Memory B cell (primary cell): ENCODE measurements at places on chromosomes 4 and X.

DNA sequence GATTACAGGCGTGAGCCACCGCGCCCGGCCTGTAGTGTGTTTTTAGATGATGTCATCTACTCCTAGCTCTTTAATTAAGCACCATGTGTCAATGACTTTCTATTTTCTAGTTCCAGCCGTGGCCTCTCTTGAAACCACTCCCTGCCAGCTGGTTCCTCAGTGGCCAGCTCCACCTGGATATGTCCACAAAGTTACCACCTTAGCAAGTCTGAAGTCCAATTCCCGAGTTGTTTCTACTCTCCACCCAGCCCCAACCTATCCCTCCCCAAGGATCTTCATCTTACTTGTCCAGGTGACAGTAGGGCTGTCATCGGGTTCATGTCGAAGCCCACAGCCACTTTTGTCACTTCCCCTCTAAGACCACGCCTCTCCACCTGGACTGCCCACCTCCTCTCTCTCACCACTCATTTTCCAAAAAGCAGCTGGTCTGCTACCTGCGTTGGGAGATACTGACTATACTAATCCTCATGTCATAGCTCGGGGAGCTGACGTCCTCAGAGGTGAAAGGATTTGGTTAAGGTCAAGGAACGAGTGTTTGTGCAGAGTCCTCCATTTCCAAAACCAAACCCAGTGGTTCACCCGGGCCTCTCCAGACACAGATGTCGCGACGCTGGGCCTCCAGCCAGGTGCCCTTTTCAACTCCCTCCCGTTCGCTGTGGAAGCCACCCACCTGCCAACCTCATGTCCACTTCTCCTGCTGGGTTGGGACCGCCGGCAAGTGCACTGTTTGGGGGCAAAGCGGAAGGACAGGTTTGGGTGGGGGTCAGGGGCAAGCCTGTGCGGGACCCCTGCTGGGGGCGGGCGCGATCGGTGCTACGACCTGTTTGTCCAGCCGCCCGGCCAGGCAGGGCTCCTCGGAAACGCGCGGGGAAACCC is 704 bp downstream of the FAM3A start:
- peaks cover 14% of the 10 kb centered on the region for H3K4me1 ChIP-seq
- H3K27ac ChIP-seq = peak overlapping the region; percentile 84
- no peak for DNase-seq
- no peaks in the 10 kb centered on the region for H3K27me3 ChIP-seq
- peaks cover 4% of the 10 kb centered on the region for H3K36me3 ChIP-seq
- H3K4me3 ChIP-seq = peak overlapping the region; percentile 83

GRCh38 chrX:48834383-48834709 is 1.1 kb downstream of the PCSK1N start:
- DNase-seq = no peak
- no peaks in the 10 kb centered on the region for H3K36me3 ChIP-seq
- peaks cover 9% of the 10 kb centered on the region for H3K4me1 ChIP-seq
- peaks cover 15% of the 10 kb centered on the region for H3K27me3 ChIP-seq

GRCh38 chrX:130482871-130483270 is 81.1 kb downstream of the RBMX2 start:
- H3K27me3 ChIP-seq = peaks cover 6% of the 10 kb centered on the region
- H3K27ac ChIP-seq = no peak overlapping the region
- no peaks in the 10 kb centered on the region for H3K4me1 ChIP-seq

DNA sequence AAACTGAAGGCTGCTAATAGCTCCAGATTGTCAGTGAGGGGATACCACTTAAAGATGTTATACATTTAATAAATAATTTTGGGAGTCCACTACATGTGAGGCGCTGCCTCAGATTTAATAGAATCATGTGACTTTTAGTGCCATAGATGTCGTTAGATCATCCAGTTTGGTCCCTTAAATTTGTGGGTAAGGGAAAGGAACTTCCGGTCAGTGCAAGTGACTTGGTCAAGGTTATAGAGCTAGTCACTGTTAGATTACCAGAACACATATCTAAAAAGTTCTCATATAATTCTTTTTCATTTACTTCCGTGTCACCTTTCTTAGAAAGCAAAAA is 529 bp upstream of the UBA6 start:
- H3K27ac ChIP-seq = peak overlapping the region; percentile 95
- no peak for DNase-seq
- H3K4me1 ChIP-seq = peaks cover 35% of the 10 kb centered on the region
- H3K36me3 ChIP-seq = peaks cover 20% of the 10 kb centered on the region

GRCh38 chr4:151227731-151228130 is 49.2 kb upstream of the PRSS48 start:
- H3K4me3 ChIP-seq = no peak overlapping the region
- H3K27me3 ChIP-seq = peaks cover 9% of the 10 kb centered on the region
- no peak overlapping the region for H3K27ac ChIP-seq

DNA sequence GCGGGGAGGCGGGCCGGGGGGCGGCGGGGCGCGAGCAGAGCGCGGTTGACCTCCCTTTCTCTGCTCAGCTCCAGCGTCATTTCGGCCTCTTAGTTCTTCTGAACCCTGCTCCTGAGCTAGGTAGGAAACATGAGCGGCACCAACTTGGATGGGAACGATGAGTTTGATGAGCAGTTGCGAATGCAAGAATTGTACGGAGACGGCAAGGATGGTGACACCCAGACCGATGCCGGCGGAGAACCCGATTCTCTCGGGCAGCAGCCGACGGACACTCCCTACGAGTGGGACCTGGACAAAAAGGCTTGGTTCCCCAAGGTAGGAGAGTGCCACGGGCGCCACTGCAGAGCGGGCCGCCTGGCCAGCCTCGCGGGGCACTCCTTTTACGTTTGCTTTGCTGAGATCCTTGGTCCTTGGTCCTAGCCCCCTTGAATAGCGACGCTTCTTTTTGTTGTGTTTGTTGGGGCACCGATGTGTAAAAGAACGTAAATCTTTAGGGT is at the start of gene HTATSF1:
Gene HTATSF1, plus strand, starts transcription at position 37 of the 497 bp plus-strand sequence. Its CDS starts 93 bp downstream, at position 130.
- no peaks in the 10 kb centered on the region for H3K27me3 ChIP-seq
- H3K36me3 ChIP-seq = peaks cover 4% of the 10 kb centered on the region
- peaks cover 4% of the 10 kb centered on the region for H3K4me1 ChIP-seq
- peak within 1 kb of the TSS; percentile 90 for H3K4me3 ChIP-seq
- no peak for DNase-seq
- H3K27ac ChIP-seq = peak within 1 kb of the TSS; percentile 95

DNA sequence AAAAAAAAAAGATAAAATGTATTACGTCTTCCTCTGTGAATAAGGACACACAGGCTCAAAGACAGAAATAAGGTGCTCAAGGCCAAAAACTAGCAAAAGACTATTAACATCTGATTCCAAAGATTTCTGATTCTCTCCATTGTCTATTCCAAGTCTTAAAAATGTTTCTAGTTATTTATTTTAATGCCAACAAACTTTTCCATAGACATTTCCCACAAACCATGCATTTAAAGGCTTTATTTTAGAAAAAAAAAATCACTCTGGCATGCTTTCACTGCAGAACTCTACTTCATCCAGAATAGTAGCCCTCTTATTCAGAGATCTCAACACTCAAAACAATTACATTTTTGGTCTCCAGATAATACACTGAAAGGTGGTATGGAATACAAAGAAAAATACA is 545.0 kb upstream of the TENM3 start:
- no peaks in the 10 kb centered on the region for H3K27me3 ChIP-seq
- H3K4me1 ChIP-seq = no peaks in the 10 kb centered on the region
- no peak for DNase-seq
- H3K27ac ChIP-seq = no peak overlapping the region
- no peak overlapping the region for H3K4me3 ChIP-seq

DNA sequence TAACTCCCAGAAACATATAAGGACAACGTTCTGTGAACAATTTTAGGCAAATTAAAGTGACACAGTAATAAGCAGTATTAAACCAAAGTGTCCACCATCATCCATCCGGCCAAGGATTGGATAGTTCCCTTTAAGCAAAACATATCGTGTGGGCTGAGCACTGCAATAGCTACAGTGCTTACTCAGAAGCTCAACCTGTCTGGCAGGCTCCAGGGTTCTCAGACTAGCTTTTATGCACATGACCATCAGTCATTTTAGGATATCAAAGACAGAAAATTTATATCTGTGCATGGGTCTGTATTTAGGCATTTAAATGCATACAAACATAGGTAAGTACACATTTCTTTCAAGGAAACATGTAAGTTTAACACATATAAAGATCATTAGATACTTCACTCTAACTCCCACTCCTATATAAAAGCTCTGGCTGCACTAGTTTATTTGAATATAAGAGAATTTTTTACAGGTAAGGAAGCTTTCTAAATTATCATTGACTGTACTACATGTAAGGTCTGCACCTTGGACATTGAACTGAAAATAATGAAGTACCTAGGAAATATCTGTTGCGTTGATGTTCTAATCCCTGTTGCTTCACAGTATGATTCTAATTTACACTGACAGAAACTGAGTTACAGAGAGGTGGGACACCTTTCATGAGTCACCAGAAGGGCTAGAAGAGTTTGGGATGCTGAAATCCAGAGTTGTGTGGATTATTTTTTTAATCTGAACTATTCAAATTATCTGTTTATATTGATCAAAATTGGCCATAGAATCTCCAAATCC is 67.6 kb downstream of the ELOVL6 start:
- H3K27ac ChIP-seq = no peak overlapping the region
- no peak for DNase-seq
- H3K27me3 ChIP-seq = no peaks in the 10 kb centered on the region
- H3K36me3 ChIP-seq = no peaks in the 10 kb centered on the region
- no peaks in the 10 kb centered on the region for H3K4me1 ChIP-seq
- no peak overlapping the region for H3K4me3 ChIP-seq

DNA sequence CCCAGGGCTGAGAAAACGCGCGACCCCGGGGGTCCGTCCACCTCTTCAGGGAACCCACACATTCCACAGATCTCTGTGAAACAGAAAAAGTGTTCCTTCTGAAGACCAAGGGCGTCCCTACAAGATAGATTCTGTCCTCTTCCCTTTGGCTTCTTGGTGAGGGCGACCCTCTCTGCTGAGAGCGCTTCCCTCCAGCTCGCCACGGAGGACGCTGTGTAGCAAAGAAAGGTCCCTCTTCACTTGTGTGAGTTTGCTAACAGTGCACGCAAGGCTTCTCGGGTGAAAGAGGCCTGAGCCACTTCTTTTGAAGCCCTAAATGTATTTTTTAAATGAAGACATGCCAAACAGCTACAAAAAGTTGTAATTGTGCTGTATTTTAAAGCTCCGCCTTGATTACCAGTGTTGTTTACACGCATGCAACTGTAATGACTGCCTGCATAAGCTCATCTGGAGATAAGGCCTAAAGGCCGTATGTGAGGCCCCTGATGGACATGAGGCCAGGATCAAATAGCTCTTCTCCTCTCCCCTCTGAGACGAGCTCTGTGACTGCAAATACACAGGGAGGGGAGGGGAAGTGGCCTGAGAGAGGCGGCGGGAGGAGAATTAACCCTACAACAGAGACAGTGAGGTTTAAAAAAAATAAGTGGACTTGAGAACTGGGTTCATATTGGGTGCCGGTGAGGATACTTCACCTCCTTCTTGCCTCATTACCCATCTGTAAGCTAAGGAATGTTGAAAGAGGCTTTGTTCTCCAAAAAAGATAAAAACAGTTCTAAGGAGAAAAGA is 95.5 kb downstream of the SOWAHB start:
- no peak for DNase-seq
- H3K4me1 ChIP-seq = no peaks in the 10 kb centered on the region
- peaks cover 14% of the 10 kb centered on the region for H3K27me3 ChIP-seq
- no peak overlapping the region for H3K27ac ChIP-seq
- no peak overlapping the region for H3K4me3 ChIP-seq
- H3K36me3 ChIP-seq = no peaks in the 10 kb centered on the region

DNA sequence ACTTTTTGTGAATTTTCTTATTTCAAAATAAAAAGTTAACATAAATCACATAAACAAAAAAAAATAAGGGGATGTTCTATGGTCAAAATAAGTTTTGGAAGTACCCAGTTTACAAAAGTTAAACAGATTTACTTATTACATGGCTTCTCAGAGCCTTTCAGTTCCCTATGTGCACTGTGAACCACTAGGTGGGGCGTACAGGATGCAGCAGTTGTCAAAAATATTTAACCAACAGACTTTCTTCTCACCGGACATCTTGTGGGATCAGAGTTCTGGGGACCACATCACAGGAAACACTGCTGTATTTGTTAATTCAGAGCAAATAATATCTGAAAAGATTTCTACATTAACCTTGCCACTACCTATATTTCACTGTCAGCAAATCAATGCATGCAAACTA is 74.1 kb downstream of the SMARCA1 start:
- no peak overlapping the region for H3K4me3 ChIP-seq
- DNase-seq = no peak
- peaks cover under 1% of the 10 kb centered on the region for H3K27me3 ChIP-seq
- H3K4me1 ChIP-seq = no peaks in the 10 kb centered on the region
- H3K36me3 ChIP-seq = no peaks in the 10 kb centered on the region

GRCh38 chrX:50206753-50207152 is 2.2 kb downstream of the CCNB3 start:
- H3K4me1 ChIP-seq = peaks cover 3% of the 10 kb centered on the region
- H3K36me3 ChIP-seq = no peaks in the 10 kb centered on the region
- no peak overlapping the region for H3K4me3 ChIP-seq
- no peak for DNase-seq

- no peak overlapping the region for H3K4me3 ChIP-seq
- no peaks in the 10 kb centered on the region for H3K4me1 ChIP-seq
- no peaks in the 10 kb centered on the region for H3K36me3 ChIP-seq
- no peaks in the 10 kb centered on the region for H3K27me3 ChIP-seq
- no peak for DNase-seq
Observed at GRCh38 chr4:6056976-6057766, 38.9 kb upstream of the C4orf50 start.

- DNase-seq = no peak
- H3K4me1 ChIP-seq = no peaks in the 10 kb centered on the region
- no peaks in the 10 kb centered on the region for H3K27me3 ChIP-seq
- H3K4me3 ChIP-seq = no peak overlapping the region
- H3K36me3 ChIP-seq = no peaks in the 10 kb centered on the region
- no peak overlapping the region for H3K27ac ChIP-seq
Observed at GRCh38 chr4:69649629-69650028, 3.4 kb downstream of the UGT2A1 start.

DNA sequence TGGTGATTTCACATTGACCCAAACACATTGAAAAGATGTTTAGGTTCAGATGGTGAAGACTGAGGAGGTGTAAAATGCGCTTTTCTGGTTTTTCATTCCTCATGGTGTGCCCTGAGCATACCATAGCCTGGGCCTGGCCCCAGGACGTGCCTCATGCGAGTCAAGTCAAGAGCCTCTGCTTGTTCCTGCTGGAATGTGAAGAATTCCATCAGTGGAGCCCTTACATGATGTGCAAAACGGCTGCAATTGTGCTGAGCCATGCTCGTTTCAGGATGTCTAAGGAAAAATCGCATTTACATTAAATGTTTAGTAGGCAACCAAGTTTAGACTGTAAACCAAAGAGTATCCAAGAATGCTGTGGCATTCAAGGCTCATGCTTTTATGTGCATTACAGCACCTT is 34.9 kb downstream of the GYG2 start:
- DNase-seq = no peak
- no peak overlapping the region for H3K4me3 ChIP-seq
- H3K27ac ChIP-seq = no peak overlapping the region
- no peaks in the 10 kb centered on the region for H3K4me1 ChIP-seq
